ENCODE measurements at places on chromosomes 1 and 21.
A peak's percentile ranks its signal among the peaks of the same experiment; 100 is the strongest.

- no peak for DNase-seq
These were observed 240.3 kb downstream of the RYR2 start for GRCh38 chr1:237282208-237282783.

GRCh38 chr21:40587736-40588346 is 259.1 kb downstream of the DSCAM start:
- no peak for DNase-seq

- DNase-seq = no peak
These were observed 112.2 kb downstream of the NR5A2 start for GRCh38 chr1:200139661-200140250.

- DNase-seq = peak; percentile 66
These were observed at the start of gene RIT1 for GRCh38 chr1:155911156-155912055. Gene RIT1, minus strand, starts transcription at chr1:155911349. Its CDS starts 588 bp downstream, at chr1:155910761.

- no peak for DNase-seq
These were observed 242.4 kb upstream of the RAB4A start for GRCh38 chr1:229028544-229028943.

GRCh38 chr1:93433407-93433961 is 14.4 kb upstream of the FNBP1L start:
- no peak for DNase-seq

- DNase-seq = no peak
These were observed 357.9 kb upstream of the DUSP10 start for GRCh38 chr1:222099746-222100145.

DNA sequence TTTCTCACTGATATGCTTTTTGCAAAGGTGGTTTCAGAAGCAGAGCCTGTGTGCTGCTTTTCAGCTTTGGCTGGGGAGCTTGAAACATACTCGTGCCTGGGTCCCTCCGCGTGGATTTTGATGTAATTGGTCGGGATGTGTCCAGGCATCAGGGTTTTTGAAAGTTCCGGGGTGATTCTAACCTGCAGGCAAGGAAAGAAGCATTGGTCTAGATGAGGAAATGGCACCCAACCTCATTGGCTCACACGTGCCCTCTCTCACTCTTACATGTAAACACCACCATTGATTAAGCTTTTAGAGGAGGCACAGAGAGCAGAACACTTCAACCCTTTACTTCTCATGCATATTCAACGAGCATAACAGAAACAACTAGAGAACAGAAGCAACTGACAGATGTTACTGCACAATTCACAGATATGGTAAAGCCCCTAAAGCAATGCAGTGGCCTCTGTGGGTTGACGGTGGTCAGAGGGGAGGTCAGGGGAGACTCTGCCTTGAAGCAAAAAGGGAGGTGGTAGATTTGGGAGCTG is 112.1 kb downstream of the TLR5 start:
- DNase-seq = no peak

GRCh38 chr1:192575499-192576189 is at the start of gene RGS1:
Gene RGS1, plus strand, starts transcription at chr1:192575773. Its CDS starts 20 bp downstream, at chr1:192575793.
- DNase-seq = peak; percentile 23

DNA sequence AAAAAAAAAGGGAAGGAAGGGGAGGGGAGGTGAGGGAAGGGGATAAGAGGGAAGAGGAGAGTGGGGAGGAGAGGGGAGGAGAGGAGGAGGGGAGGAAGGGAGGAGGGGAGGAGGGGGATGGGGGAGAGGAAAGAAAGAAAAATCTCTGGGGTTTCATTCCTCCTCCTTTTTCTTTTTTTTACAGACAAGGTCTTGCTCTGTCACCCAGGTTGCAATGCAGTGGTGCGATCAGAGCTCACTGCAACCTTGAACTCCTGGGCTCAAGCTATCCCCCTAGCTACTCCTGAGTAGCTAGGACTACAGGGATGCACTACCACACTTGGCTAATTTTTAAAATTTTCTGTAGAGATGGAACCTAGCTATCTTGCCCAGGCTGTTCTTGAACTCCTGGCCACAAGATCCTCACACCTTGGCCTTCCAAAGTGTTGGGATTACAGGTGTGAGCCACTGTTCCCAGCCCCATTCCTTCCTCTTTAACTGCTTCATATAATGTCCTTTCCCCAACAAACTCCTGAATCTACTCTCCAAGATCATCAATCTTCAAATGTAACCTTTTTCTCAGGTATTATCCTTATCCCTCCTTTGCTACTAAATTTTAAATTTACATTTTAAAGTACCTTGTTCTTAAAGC is 23.2 kb downstream of the GON4L start:
- DNase-seq = no peak

GRCh38 chr21:25412100-25412499 is 195.2 kb downstream of the MRPL39 start:
- DNase-seq = no peak

DNA sequence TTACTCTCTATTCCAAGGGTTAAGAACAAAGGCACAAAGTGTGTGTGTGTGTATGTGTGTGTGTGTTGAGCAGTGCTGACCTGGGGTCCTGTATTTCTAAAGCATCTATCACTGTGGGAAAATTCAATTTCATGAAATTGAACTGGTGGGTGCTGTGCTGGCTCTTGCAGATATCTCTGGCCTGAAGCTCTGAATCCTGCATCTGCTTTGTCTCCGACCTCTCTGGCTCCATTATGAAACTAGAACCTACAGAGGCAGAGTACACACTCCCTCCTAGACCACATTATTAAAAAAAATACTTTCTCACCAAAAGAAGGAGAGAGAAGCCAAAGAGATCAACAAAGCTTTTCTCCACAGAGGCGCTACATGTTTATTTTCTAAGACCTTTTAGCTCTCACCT is 88.4 kb upstream of the PDE4B start:
- DNase-seq = no peak

- DNase-seq = no peak
These were observed 31.6 kb downstream of the OSBPL9 start for GRCh38 chr1:51648180-51649109.

- DNase-seq = no peak
These were observed 7.4 kb upstream of the DNMT3L start for GRCh38 chr21:44269090-44269489.

- DNase-seq = no peak
These were observed 2.1 kb downstream of the GUK1 start for GRCh38 chr1:228142155-228142691.

GRCh38 chr1:5271264-5271663 is 616.9 kb downstream of the AJAP1 start:
- DNase-seq = no peak

Data from stimulated activated CD4-positive, alpha-beta T cell treated with anti-CD3 and anti-CD28 coated beads, Interleukin-1b, Interleukin-23, amount 100 ng/mL, for 1 hour (primary cell).